ENCODE measurements at places on chromosomes 2 and 18. TPM values are rescaled to one million over a fixed set of nuclear protein-coding genes. Genes with fewer than 3 reads are reported as not detected.

The IL1RN gene
- total RNA-seq: 0.85 TPM

The IL1A gene
- total RNA-seq: 0.99 TPM

DNA sequence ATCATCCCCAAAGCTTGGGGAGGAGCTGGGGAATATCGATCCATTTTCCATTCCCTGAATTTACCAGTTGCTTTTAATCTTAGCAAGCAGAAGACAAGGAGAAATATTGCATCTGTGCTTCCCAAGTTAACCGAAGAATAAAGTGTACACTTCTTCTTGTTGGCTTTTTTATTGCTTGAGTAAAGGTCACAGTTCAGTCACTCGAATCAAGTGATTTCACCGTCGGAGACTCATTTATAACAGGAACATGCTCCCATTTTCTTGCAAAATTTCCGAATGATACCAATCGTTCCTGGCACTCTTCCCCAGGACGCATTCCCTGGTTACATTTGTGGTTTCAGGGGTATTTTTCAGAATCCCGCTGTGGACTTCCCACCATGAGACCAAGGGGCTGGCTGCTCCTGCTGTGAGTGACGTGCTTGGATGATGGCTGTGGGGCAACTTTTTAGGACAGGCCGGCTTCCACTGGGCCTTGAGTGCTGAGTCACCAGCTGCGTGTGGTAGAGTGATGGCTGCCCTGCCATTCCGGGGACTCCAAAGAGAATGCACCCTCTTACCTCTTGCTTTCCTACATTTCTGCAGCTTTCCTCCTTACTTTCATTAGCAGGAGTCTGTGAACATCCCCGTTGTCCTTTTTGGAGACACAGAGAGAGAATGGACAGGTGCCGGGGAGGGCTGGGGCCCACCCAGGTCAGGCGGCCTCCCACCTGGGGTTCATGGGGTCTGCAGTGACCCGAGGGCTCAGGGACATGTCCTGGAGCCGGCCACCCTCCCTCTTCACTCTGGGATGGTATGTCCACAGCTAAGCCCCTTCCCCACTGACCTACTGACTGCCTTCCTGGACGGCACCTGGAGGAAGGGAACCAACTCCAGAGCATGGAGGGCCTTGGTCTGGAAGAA is 60.7 kb upstream of the HDAC4 start:
- no peak overlapping the region for H3K4me3 ChIP-seq
- no peak for DNase-seq
- H3K4me1 ChIP-seq: no peaks in the 10 kb centered on the region
- no peaks in the 10 kb centered on the region for H3K27me3 ChIP-seq
- H3K36me3 ChIP-seq: no peaks in the 10 kb centered on the region
- no peak overlapping the region for H3K27ac ChIP-seq

The TTC32 gene
- 21.6 TPM for total RNA-seq

DNA sequence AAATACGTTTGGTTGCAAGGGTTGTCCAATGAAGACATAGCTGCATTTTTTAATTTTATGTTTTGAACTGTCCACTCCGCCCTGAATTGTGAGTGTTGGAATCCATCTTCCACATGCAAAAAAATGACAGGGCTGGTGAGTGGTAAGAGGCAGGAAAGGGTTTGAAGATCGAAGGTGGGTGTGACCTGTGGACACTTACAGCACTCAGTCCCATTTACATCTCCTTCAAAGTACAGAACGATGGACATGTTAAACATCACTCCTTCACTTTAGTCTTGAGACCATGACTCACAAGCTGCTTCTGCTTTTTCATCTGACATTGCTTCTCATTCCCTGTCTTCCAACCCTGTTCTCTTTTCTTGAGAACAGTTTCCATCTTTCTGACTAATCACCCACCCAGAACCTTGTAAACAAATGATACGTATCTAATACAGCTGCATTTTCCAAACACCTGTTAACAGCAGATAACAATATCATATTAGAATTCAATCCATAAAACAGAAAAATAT is 179.3 kb downstream of the ZNF516 start:
- H3K4me3 ChIP-seq: no peak overlapping the region
- H3K36me3 ChIP-seq: no peaks in the 10 kb centered on the region
- no peak for DNase-seq
- no peaks in the 10 kb centered on the region for H3K4me1 ChIP-seq
- no peak overlapping the region for H3K27ac ChIP-seq
- peaks cover 10% of the 10 kb centered on the region for H3K27me3 ChIP-seq

Measured in activated CD8-positive, alpha-beta T cell treated with anti-CD3 and anti-CD28 coated beads for 36 hours (primary cell).